ENCODE measurements at places on chromosomes 3 and 15. TPM values are rescaled to one million over a fixed set of nuclear protein-coding genes. Genes with fewer than 3 reads are reported as not detected.

Gene GREM1
- 3.6 TPM for total RNA-seq

Gene GABRG3
- 0.89 TPM for total RNA-seq

Gene B4GALT4
- 16.6 TPM for total RNA-seq

Gene FILIP1L
- 40.1 TPM for total RNA-seq

Gene CEMIP
- total RNA-seq, result 6.5 TPM

Gene SLC26A6
- 9.9 TPM for total RNA-seq

Gene RTP3
- not detected for total RNA-seq

Gene COLQ
- total RNA-seq, result 3.7 TPM

Gene PRSS50
- 0.89 TPM for total RNA-seq

Gene TSPAN3
- 123 TPM for total RNA-seq

Gene RBSN
- 26.0 TPM for total RNA-seq

Gene BOC
- 70.1 TPM for total RNA-seq

Gene TRAT1
- total RNA-seq, result 0.59 TPM

Gene DLEC1
- 0.49 TPM for total RNA-seq

Gene PEX5L
- total RNA-seq, result 0.10 TPM

Gene DAZL
- not detected for total RNA-seq

Gene CMTM8
- 2.8 TPM for total RNA-seq

Gene PIERCE2
- total RNA-seq, result 1.5 TPM

Gene CFAP91
- 0.69 TPM for total RNA-seq

Gene SLC6A20
- total RNA-seq, result 0.39 TPM

Gene TGFBR2
- total RNA-seq, result 71.5 TPM

Gene SUSD5
- 3.3 TPM for total RNA-seq

Gene UBAP1L
- total RNA-seq, result 2.2 TPM

Gene UROC1
- not detected for total RNA-seq

Gene KIF7
- total RNA-seq, result 7.0 TPM

Data from skin of body (tissue), 3 donors.